ENCODE measurements at places on chromosomes 5 and 9.

DNA sequence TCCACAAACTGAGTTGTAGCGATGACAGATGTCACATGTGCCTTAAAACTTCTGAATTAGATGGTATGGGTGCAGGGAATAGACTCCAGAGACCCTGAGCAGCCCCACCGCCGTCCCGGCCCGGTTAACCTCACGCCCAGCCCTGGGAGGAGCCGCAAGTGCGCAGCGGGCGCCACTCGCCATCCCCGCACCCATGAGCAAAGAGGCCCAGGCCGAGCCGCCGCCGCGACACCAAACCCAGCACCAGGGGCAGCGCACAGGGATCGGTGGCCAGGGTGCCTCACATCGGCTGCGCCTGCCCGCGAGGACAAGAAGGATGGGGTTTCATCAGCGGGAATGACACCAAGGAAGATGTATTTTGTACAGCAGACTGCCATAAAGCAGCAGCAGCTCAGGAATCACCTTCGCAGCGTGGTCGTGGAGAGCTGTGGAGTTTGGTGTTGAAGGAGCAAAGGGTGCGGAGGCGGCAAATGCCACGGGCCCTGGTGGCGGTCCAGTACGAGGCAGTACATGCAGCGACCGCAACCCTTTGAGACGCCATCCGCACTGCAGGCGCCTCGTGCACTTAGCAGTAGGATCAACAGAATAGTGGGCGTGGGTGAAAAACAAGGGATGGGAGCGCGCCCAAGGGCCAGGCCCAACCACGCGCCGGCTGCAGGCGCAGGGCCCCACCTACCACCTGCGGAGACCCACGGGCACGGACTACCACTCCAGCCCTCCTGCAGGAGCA is 89.7 kb downstream of the ZNF366 start:
- no peak for DNase-seq

GRCh38 chr5:174773371-174773770 is 49.0 kb downstream of the MSX2 start:
- DNase-seq = no peak

DNA sequence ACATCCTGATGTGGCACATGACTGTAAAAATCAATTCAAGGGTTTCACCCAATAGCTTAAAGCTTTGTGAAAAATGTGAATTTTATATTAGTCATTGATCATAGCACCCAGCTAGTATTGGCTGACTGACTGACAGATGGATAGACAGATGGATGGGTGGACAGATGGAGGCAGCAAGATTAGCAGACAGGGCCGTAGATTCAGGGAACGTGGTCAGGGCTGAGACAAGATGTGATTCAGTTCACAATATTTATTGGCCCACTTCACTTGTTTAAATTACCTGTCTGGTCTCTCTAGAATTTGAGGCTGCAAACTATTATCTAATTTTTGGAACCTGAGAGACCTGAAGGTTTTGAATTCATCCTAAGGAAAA is 12.0 kb upstream of the PCSK5 start:
- no peak for DNase-seq

DNA sequence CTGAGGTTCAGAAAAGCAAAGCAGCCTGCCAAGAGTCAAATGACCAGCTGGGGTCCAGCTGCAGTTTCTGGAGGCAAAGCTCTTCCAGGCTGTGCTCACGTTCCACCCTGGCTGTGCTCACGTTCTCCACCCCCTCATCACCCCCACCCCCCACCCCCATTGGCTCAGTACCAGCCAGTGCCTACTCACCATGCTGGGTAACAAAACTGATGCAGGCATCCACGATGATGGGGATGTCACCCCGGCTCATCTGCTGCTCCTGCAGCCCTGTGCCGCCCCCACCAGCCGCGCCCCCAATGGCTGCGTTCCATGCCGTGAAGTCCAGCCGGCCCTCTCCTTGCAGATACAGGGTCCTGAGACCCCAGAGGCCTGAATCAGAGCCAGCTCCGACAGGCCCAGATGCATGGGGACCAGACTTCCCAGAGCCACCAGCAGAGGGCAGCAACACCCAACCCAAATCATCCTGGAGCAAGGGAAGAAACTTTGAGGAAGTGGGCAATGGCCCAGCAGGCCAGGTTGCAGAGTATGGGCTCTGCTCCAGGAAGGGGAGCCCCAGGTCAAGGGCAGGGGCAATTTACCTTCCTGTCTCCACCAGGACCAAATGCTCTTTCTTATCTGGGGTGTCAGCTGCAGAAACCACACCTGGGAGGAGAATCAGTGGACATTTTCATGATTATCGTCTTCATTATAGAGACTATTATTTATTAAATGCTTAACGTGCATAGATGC is 13.7 kb upstream of the FCHSD1 start:
- peak; percentile 89 for DNase-seq

DNA sequence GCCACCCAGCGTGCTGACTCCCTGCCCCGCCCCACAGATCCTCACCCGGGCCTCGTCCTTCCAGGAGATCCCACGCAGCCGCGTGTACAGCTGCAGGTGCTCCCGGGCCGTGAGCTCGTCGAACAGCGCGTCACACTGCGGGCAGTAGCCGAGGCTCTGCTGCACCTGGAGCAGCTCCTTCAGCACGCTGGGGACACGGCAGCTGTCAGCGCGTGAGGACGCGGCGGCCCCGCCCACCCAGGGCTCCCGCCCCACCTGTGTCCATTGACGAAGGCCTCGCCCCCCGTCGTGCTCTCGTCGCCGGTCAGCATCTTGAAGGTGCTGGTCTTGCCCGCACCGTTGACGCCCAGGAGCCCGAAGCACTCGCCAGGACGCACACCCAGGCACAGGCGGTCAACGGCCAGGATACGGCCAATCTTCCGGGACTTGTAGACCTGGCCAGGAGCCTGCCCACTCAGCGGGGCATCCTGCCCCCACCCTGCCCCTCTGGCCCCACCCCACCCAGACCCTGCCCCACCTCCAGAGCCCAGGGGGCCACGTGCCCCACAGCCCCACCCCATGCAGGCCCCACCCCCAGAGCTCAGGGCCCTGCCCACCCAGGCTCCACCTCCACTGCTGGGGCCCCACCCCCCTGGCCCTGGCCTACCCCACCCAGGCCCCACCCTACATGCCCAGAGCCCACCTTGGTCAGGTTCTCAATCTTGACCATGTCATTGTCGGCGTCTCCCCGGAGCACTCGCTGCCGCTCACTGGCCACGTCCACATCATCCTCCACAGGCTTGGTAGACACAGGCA is 13.8 kb upstream of the CLIC3 start:
- DNase-seq = no peak

- DNase-seq = peak; percentile 67
Observed at GRCh38 chr5:135400866-135401265, 1.8 kb upstream of the MACROH2A1 start.

DNA sequence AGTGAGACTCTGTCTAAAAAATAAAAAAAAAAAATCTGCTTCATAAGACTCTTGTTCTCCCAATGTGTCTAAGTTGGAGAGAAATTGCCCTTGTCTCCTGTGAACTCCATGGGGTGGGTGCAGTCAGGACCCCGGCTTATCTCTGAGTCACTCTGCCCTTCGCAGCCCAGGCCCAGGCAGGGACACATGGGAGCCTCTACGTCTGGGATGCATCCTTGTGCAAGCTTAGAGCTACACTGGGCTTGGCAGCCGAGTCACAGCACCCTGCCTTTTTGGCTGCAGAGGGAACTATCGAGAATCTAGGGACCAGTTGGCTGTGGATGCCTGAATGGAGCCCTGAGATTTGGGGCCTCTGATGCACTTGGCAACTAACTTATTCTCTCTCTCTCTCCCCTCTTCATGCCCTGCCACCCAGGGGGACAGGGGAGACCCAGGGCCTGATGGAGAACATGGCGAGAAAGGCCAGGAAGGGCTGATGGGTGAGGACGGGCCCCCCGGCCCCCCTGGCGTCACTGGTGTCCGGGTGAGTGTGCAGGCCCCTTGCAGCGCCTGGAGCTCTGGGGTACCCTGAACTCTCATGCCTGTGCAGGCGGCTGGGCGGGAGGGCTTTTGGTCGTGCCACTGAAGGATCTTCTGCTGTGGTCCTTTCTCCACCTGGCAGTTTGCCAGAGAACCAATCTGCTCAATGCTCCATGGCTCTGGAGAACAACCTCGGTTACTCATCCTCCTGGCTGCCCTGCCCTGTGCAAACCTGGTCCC is 47.5 kb upstream of the ORM1 start:
- DNase-seq = no peak

GRCh38 chr9:70177121-70177520 is 81.7 kb upstream of the SMC5 start:
- DNase-seq = no peak

Data from ELF-1 (cell line).